ENCODE measurements at places on chromosomes 2 and 18. TPM values are rescaled to one million over a fixed set of nuclear protein-coding genes. Genes with fewer than 3 reads are reported as not detected.

GRCh38 chr18:26480897-26481795 lies 67.2 kb downstream of the KCTD1 start:
- no peak for DNase-seq

Gene HOXD4
- total RNA-seq, result not detected

GRCh38 chr2:141439524-141439923 lies 691.3 kb downstream of the LRP1B start:
- DNase-seq, result no peak

- DNase-seq, result no peak
Observed at GRCh38 chr2:29015701-29016470, 34.8 kb downstream of the TOGARAM2 start.

- DNase-seq, result no peak
Observed at GRCh38 chr2:239283961-239284795, 116.6 kb downstream of the HDAC4 start.

- DNase-seq, result no peak
Observed at GRCh38 chr2:60741576-60741975, 14.5 kb upstream of the PAPOLG start.

DNA sequence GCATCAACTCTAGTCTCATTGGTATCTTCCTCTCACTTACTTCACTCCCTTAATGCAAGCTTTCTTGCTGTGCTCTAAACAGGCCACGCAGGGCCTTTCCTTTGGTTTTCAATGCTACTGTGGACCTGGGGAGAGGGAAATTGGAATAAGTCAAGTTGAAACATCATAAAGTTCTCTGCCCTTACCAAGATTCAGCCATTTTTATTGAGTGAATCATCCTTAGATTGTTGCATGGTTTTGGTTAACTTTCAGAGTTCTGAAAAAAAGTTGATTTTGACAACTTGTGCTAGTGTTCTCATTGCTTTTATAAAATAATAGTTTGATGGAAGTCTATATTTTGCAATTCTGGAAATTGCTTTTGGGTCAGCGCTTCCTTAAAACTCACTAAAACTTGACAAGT lies 852.8 kb upstream of the ACVR2A start:
- DNase-seq, result no peak

Data from liver (tissue), 10 donors.